ENCODE measurements at places on chromosomes 2 and 18.

- no peak for DNase-seq
These were observed 44.0 kb downstream of the ASAP2 start for GRCh38 chr2:9250498-9251153.

GRCh38 chr2:23454501-23455120, 69.6 kb downstream of the KLHL29 start:
- no peak for DNase-seq

- no peak for DNase-seq
These were observed 199.8 kb downstream of the EPHA4 start for GRCh38 chr2:221372159-221372884.

GRCh38 chr2:3913166-3913565, 209.8 kb downstream of the DCDC2C start:
- DNase-seq, result no peak

DNA sequence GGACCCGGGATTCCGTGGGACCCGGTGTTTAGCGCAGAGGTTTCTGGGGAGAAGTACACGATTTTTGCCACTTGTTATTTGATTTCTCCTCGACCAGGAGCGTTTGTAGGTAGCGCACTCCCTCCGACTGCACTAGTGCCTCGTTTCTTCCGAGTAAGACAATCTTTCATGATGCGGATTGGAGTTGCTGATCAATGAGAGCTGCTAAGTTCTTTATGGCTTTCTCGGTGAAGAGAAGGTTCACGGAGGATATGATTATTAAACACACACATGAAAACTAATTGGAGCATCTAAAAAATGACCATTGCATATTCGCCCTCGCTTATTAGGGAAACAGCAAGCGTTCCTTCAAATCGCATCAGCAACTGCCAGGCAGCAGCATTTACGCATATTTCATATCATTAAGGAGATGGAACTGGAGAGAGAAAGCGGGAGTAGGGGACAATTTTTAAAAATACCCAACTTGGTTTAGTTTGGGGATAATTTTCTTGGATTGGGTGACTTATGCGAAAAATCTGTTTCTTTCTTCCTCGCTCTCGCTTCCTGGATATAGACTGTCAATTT, 616 bp downstream of the EML6 start:
- DNase-seq, result no peak

- no peak for DNase-seq
These were observed 170.6 kb downstream of the FHOD3 start for GRCh38 chr18:36468161-36468560.

GRCh38 chr2:27888790-27889189, 1.4 kb downstream of the RBKS start:
- DNase-seq, result no peak

All from stimulated activated CD8-positive, alpha-beta memory T cell treated with anti-CD3 and anti-CD28 coated beads, Interleukin-12 subunit alpha, Interleukin-12 subunit beta, amount 100 ng/mL, for 1 hour (primary cell).